ENCODE measurements at places on chromosomes 7 and 10. TPM values are rescaled to one million over a fixed set of nuclear protein-coding genes. Genes with fewer than 3 reads are reported as not detected.

The PPP1R17 gene
- total RNA-seq: not detected

The ZNF680 gene
- total RNA-seq: 20.4 TPM

The LRWD1 gene
- 18.6 TPM for total RNA-seq

- no peak for DNase-seq
Measured at GRCh38 chr7:32256811-32257210, 186.6 kb upstream of the PDE1C start.

DNA sequence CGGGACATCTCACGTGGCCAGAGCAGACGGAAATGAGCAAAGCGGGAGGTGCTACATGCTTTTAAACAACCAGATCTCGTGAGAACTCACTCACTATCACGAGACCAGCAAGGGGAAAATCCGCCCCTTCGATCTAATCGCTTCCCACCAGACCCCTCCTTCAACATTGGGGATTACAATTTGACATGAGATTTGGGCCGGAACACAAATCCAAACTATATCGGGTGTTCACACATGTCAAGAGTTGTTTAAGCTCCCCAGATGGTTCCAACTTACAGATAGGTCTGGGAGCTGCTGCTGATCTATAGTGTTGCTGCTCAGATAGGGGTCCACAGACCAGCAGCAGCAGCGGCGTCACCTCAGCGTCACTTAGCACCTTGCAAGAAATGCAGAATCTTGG is 194.9 kb downstream of the GPAM start:
- DNase-seq: no peak

The IDI2 gene
- total RNA-seq: not detected

Data from fibroblast of the aortic adventitia (primary cell).